ENCODE measurements at places on chromosomes 4 and X.

- no peak for DNase-seq
Measured at GRCh38 chr4:56843421-56843899, 22.0 kb upstream of the SPINK2 start.

- no peak for DNase-seq
Measured at GRCh38 chrX:125826080-125826479, 340.0 kb downstream of the DCAF12L2 start.

DNA sequence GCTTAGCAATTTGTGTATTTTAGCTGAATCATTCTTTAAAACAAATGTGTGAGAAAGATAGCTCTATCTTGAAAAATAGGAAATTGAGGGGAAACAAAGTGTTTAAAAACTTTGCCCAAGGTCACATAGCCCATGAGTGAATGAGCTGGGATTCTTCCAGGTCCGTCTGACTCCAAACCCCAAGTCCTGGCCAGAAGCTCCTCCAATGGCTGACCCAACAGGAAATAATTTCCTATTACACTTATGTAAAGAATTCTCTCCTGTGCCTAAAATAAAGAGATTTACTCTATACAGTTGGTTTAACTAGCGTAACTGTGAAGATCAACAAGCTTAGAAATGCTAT lies 287.6 kb downstream of the ARHGAP24 start:
- DNase-seq: no peak

DNA sequence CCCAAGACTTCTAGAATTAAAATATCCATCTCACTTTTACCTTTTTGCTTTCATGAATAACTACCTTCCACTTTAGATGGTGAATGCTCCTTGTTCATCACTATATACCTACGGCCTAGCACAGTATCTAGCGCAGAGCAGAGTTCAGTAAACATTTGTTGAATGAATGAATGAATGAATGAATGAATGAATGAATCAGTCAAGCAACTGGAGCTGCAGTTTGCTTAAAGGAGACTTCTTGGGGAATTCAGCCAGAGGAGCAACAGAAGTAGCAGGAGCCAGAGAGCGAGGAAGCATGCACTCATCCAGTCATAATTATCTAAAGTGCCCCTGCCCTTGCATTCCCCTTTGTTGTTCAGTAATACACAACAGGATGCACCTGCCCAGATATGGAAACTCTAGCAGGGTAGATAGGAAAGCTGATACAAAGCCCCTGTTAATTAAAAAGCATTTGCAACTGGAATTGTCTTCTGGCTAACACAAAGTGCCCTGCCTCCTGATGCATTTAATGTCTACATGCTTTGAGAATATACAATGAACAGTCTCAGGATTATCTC lies 103.0 kb upstream of the MBNL3 start:
- no peak for DNase-seq

DNA sequence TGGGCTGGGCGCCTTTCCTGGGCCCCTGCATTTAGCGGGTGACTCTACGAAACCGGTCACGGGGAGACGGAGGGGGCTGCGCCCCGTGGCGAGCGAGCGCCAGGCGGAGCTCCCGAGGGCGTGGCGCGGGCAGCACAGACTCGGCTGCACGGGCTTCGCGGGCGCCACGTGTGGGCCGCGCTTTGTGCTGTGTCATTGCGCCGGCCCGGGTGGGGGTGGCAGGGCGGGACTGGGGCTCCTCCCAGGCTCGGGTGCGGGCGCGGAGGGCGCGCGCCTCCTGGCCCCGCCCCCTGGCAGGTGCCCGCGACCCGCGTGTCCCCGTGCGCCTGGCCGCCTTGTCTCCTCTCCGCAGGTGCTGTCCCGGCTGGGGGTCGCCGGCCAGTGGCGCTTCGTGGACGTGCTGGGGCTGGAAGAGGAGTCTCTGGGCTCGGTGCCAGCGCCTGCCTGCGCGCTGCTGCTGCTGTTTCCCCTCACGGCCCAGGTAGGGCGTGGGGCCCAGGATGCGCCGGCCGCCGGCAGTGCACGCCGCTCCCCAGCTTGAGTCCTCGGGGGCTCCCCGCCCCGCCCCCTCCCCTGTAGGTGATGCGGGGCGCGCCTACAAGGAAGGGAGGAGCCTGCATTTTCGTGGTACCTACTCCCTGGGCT lies 651 bp downstream of the UCHL1 start:
- no peak for DNase-seq

DNA sequence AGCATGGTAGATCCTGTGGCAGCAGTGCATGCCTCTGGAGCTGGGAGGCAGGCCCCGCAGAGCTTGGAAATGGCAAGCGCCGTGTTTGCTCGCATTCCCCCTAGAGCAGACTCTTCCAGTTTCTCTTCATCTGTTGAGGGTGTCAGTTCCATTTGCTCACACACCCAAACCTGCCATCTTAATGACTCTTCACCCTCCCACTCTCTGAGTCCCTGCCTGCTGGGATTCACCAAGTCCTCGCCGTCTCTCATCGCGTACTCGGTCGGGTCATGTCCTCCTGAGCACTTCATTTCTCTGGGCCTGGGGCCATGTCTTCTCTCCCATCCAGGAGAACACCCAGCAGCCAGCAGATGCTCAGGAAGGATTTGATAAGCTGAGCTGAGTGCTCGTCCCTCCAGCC lies 16.9 kb downstream of the ZBTB49 start:
- no peak for DNase-seq

GRCh38 chr4:101774807-101775206 lies 15.7 kb upstream of the BANK1 start:
- no peak for DNase-seq
